ENCODE measurements at places on chromosomes 3 and 15.

- peak; percentile 60 for DNase-seq
These were observed 155.1 kb upstream of the SATB1 start for GRCh38 chr3:18580268-18580667.

GRCh38 chr3:124498891-124499290 is 231.4 kb upstream of the UMPS start:
- DNase-seq = no peak

GRCh38 chr15:77410701-77411618 is 8.9 kb downstream of the PEAK1 start:
- DNase-seq = no peak

DNA sequence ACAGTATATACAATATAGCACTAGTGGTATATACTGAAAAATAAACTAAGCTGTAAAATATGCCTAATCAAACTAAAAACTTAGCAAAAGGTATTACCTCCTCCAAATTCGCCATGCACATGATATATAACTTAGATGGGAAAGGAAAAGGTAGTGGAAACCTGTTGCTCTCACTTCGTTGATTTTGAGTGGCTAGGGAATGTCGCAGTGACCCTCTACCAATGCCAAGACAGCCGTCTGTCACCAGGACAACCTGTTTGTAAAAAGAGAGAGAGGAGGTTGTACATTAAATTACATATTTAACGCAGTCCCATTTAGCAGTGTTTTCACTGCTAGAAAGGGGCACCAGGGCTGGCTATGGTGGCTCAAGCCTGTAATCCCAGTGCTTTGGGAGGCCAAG is 11.3 kb downstream of the INTS14 start:
- DNase-seq = no peak

GRCh38 chr3:170953736-170954135 is 45.3 kb upstream of the EIF5A2 start:
- DNase-seq = no peak

GRCh38 chr3:149233323-149233722 is 11.7 kb upstream of the CP start:
- DNase-seq = no peak

DNA sequence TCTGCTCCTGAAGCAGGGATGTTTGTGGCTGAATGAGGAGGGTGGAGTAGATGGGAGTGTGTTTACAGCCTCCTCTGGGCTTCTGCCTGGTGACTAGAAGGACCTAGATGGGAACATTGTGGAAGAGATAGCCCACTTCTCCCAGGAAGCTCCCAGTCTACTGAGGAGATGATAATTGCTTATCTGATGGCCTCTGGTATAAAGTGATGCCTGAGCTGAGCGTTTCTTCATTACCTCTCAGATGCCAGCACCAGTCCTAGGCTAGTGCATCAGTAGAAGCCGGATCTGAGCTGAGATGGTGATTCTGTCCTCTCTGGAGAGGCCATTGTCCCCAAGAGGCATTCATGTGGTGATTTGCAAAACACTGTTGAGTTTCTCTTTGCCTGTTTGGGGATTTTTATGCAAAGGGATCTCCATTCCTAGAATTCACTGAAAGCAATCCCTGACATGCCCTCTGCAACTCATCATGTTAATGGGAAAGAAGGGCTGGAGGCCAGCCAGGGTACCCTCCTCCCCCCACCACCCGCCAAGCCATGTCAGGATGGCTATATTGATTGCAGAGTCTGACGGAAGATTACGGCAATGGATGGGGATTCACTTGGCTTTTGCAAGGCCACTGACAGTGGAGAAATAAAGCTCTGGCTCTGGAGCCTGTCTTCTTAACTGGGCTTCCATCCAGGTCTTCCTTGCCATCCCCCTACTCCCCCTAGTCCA is 166.4 kb upstream of the ROPN1 start:
- no peak for DNase-seq

GRCh38 chr15:92979011-92979701 is 79.0 kb downstream of the CHD2 start:
- no peak for DNase-seq
